Hepatocyte (in vitro differentiated cells): ENCODE measurements at places on chromosomes 4 and X.
A peak's percentile ranks its signal among the peaks of the same experiment; 100 is the strongest.

GRCh38 chrX:107851215-107851614 is 25.5 kb downstream of the MID2 start:
- no peak for DNase-seq

DNA sequence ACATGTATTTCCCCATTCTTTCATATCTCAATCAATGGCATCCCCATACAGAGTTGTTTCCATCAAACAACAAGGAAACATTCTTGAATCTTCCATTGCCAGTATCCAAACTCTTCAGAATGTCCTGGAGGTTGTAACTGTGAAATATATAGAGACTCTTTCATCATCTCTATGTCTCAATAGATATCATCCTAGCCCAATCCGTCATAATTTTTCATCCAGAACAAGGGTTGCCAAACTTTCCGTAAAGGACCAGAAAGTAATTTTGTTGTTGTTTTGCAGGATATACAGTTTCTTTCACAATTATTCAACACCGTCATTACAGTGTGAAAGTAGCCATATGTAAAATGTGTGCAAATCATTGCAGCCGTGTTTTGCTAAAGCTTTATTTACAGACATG is 15.2 kb upstream of the CXCL6 start:
- no peak for DNase-seq

- DNase-seq: peak; percentile 8
These were observed 309.5 kb upstream of the FMR1 start for GRCh38 chrX:147602176-147602696.

- no peak for DNase-seq
These were observed 33.7 kb upstream of the HPRT1 start for GRCh38 chrX:134426281-134426680.

DNA sequence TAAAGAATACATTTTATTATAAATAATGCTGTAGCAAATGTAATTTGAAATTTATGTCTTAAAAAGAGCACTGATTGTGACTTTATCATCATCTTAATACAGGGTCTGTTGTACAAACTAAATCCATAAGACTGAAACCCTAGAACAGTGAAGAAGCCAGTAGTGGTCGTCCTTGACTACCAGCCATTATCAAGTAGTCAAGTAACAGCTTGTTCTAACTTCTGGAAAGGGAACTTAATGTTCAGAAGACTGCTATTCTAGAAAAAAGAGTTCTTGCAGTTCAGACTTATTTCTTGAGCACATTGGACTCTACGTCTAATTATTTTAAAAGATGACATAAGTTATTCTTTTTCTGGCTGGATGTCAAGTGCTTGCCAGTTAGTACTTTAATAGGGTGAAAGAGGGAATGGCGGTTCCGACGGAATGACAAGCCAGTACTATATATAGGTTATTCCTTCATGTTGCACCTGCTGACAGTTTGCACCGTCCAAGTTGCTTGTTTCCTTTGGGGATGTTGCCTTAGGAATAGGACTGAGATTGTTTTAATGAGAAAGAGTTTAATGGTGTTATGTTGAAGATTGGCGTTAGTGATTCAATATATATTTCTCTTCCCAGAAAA is 109.9 kb downstream of the RAPGEF2 start:
- no peak for DNase-seq

DNA sequence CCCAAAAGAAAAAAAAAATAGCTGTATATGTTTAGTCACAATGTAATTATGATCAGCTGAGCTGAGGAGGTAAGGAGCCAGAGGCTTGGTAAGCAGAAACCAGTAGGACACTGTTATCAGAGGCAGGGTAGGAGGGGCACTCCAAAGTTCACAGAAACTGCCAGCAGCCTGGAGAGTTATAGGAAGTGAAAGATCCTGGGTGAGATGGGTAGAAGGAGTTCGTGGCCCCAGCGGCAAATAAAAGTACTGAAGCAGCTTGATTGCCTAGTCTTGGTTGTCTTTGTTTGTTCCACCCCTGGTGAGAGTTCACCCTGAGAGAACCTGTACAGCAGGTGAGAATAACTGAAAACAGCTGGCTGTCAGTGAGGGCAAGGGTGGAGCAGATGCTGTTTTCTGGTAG is 340.8 kb downstream of the ADGRL3 start:
- DNase-seq: peak; percentile 84

- DNase-seq: no peak
These were observed 46.1 kb upstream of the TSPAN7 start for GRCh38 chrX:38515291-38515690.

DNA sequence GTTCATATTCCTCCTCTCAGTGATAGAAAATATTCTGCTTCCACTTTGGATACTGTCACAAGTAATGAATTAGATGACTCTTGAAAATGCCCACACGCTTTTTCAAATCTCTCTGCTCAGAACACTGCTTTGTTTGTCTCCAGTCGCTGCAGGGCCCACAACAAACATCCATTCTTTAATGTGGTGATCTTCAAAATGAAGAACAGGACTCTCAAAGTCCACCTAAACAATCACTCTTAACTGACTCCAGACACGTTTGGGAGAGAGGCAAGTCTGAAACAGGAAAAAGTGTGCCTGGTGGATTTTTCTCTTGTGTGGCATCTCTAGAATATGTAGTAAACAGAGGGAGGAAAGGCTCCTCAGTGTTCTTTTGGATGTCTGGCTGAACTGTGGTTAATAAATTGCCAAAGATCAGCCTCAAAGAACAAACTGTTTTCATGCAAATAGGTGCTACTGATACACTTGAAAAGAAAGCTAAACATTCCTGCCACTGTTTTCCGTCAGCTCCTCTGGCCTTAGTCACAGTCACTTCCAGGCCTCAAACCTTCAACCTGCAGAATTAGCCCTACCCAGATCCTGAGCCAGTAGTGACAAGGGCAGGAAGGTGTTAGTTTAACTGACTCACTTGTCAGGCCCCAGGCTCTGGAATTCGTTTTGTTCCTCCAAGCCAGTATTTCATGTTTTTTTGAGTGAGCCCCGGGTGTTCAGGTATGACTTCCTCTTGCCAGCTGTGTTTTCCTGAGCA is 259.6 kb upstream of the GPC4 start:
- DNase-seq: peak; percentile 23

DNA sequence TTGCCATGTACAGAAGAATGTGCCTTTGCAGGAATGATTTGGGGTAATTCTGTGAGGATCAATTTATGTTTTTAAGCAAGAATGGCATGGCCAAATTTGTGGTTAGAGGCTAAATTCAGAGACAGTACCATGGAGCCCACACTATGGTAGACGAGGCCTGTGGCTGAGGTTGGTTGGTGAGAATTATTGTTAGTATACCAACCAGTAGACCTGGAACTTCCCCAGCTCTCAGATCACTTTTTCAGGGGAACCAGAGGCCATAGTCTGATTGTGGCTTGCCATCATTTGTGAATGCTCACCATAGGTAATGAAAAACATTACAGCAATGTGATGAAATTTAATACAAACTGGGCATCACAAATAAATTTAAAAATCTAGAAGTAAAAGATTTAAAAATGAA is 56.3 kb downstream of the SHISA3 start:
- no peak for DNase-seq

GRCh38 chrX:55801811-55802210 is 84.3 kb downstream of the RRAGB start:
- DNase-seq: no peak

GRCh38 chr4:165635951-165636350 is 237.1 kb upstream of the TLL1 start:
- DNase-seq: no peak

- no peak for DNase-seq
These were observed 62.4 kb downstream of the C4orf50 start for GRCh38 chr4:5955856-5956255.

GRCh38 chrX:54885740-54886139 is 34.9 kb upstream of the TRO start:
- no peak for DNase-seq

- no peak for DNase-seq
These were observed 354.2 kb upstream of the FAT1 start for GRCh38 chr4:187077744-187078401.

GRCh38 chr4:184028561-184029374 is 123.7 kb downstream of the STOX2 start:
- DNase-seq: no peak

GRCh38 chrX:56564921-56565840 is 1.8 kb downstream of the UBQLN2 start:
- peak; percentile 4 for DNase-seq

GRCh38 chr4:42709392-42710065 is 52.6 kb upstream of the ATP8A1 start:
- peak; percentile 10 for DNase-seq
